Cardiac fibroblast (primary cell): ENCODE measurements at places on chromosomes 6 and 20.

DNA sequence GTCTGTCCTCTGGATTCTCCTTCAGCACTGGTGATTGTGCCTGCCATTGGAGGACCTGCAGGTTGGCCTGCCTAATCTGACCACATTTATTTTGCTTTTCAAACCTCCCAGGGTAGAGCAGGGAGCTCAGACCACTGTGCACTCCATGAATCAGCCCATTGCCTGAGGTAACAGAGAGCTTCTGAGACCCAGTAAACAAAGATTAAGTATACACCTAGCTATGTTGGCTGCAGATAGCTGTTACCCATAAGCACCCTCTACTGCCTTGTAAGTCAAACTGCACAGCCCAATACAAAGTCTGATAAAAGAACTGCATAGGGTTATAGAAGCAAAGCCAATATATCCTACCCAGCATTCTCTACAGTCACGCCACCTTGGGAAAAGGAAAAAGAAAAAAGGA is 338.7 kb downstream of the HTR1B start:
- peak; percentile 11 for DNase-seq

- DNase-seq = no peak
Observed at GRCh38 chr6:15930207-15930606, 198.7 kb upstream of the MYLIP start.

DNA sequence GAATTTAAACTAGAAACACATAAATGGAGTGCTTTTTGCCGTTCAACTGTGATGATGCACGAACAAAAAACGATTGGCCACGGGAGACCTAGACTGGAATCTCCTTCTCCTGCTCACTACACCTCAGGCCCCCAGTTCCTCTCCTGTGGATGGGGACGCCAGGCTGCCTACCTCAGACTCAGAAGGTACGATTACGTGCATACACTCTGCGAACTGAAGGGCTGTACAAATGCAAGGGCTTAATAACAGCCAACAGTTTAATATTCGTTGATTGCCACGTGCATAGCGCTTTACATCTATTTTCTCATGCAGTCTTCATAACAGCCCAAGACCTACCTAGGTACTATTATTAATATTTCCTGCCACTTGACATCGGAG is 495 bp upstream of the ARMC2 start:
- no peak for DNase-seq

GRCh38 chr6:44216677-44217331 is at the start of gene MYMX:
MYMX (plus strand) TSS chr6:44216926; CDS start chr6:44217472, 546 bp downstream.
- DNase-seq = no peak

- DNase-seq = peak; percentile 53
Observed at GRCh38 chr20:19397666-19398065, 185.2 kb downstream of the SLC24A3 start.

GRCh38 chr6:122947355-122947754 is 48.7 kb upstream of the CLVS2 start:
- DNase-seq = peak; percentile 17

- DNase-seq = no peak
Observed at GRCh38 chr20:37328149-37328945, 17.6 kb upstream of the SRC start.

DNA sequence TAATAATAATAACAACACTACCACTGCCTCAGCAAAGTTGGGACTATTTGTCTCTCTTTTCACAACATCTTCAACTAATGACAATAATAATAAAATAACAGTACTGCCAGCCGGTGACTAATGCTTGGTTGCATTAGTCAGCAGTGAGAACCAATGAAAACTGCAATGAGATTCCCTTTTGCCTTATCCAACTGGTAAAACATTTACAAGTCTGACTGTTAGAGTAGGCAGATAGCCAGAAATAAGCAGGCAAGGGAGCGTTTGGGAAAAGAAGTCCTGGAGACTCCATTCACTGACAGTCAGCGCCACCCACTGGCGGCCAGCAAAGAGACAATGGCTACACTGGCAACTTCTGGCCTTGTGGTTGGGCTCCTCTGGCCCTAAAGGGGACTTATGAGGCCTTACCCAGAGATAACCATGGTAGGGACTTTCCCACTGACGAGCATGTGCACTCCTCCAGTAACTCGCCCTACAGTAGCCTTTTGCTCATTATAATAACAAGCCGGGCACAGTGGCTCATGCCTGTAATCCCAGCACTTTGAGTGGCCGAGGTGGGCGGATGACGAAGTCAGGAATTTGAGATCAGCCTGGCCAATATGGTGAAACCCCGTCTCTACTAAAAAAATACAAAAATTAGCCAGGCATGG is 3.4 kb upstream of the NSFL1C start:
- DNase-seq = peak; percentile 99
